ENCODE measurements at places on chromosomes 1 and 21.
A peak's percentile ranks its signal among the peaks of the same experiment; 100 is the strongest.

DNA sequence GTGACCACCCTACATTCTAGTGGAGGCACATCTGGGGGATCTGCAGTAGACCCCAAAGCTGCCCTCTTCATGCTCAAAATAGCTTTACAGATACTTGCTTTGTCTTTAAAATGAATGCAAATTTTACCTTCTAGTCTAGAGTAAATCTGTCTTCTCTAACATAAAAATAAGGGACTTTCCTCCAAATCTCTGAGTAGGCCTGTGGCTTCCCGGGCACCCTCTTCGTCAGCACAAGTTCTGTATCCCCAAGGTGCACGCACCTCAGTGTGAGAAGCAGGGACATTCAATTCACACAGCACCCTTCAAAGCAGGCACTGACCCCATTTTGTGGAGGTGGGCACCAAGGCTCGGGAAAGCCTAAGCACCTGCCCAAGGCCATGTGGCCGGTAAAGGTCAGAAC is 19.0 kb downstream of the MEF2D start:
- DNase-seq = no peak

- DNase-seq = no peak
Observed at GRCh38 chr1:237043846-237044636, 2.1 kb downstream of the RYR2 start.

- no peak for DNase-seq
Observed at GRCh38 chr1:2215909-2216766, 12.0 kb upstream of the SKI start.

- DNase-seq = no peak
Observed at GRCh38 chr1:223837206-223837605, 8.5 kb downstream of the TP53BP2 start.

GRCh38 chr1:201625226-201625761 is 86.4 kb downstream of the NAV1 start:
- no peak for DNase-seq

GRCh38 chr1:206890125-206891060 is 6.8 kb upstream of the IL24 start:
- DNase-seq = no peak

GRCh38 chr1:184811439-184812111 is 56.9 kb upstream of the EDEM3 start:
- DNase-seq = no peak

DNA sequence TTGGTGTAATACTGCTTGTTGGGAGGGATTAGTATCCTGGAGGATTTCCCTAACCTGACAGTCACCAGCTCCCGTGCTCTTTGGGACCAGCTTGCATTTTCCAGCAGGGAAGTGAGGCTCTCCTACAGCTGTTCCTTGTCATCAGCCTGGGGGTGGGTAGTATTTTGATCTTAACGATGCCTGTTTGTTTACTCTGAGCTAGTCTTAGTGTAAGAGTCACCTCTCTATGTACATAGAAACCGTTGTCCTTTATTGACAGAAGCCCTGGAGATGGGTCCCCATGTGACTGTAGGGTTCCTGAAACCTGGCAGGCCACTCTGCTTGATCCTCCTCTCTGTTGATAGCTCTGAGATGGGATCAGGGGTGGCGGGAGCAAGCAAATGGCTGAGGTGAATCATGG is 58.0 kb downstream of the ACP6 start:
- DNase-seq = no peak

GRCh38 chr21:24290151-24290833 is 1317.0 kb downstream of the MRPL39 start:
- no peak for DNase-seq

GRCh38 chr1:157352817-157353408 is 199.4 kb downstream of the FCRL5 start:
- DNase-seq = no peak

DNA sequence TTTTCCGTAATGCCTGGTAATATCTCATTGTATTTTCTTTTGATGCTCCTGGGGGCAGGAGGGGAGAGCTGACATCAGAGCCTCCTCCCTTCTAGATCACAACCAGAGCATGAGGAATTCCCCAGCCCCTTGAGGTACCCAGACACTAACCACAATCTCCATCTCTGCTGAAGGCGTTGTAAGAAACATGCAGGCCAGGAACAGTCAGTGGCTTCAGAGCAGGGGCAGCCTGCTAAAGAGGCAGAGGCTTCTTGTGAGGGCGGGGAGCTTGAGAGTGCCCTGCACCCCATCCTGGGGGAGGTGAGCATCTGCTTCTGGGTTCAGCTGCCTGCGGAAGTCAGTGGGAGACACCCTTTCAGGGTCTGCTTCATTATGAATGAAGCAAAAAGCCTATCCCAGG is 19.0 kb downstream of the MAPKAPK2 start:
- peak; percentile 12 for DNase-seq

- no peak for DNase-seq
Observed at GRCh38 chr1:112711670-112712069, 3.5 kb downstream of the PPM1J start.

GRCh38 chr1:117060441-117061317 is 553 bp downstream of the TTF2 start:
- no peak for DNase-seq

GRCh38 chr1:26351590-26352337 is 2.2 kb downstream of the CRYBG2 start:
- no peak for DNase-seq

- no peak for DNase-seq
Observed at GRCh38 chr21:34141373-34141772, 68.0 kb downstream of the MRPS6 start.

DNA sequence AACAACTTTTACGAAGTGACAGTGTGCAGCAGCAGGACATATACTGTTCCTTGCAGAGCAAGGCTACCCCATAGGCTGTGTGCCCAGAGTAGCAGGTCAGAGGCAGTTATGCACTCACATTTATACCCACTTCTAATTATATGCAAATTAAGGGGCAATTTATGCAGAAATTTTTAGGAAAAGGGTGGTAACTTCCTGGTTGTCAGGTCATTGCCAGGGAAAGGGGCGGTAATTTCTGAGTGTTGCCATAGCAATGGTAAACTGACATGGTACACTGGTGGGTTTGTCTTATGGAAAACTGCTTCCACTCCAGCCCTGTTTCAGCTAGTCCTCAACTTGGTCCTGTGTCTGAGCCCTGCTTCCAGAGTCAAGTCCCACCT is 12.0 kb upstream of the SLAMF1 start:
- DNase-seq = no peak

DNA sequence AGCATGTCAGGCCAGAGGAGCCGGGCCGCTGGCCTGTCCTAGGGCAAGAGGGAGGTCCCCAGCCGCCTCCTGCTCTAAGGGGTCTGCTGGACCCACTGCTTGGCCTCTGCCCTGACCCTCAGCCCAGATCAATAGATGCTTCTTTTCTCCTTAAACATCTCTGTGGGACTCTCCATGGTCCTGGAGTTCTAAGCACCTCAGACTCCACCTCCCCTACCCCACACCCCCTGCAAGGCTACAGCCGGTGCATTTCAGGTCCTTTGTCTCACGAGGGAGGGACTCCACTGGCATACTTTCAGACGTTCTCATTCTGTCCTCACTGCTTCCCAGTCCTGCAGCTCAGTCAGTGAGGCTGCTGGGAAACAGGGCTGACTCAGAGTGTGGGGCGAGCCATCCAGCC is 11.0 kb downstream of the CNTN2 start:
- no peak for DNase-seq

- no peak for DNase-seq
Observed at GRCh38 chr1:90580176-90580575, 136.9 kb downstream of the BARHL2 start.

DNA sequence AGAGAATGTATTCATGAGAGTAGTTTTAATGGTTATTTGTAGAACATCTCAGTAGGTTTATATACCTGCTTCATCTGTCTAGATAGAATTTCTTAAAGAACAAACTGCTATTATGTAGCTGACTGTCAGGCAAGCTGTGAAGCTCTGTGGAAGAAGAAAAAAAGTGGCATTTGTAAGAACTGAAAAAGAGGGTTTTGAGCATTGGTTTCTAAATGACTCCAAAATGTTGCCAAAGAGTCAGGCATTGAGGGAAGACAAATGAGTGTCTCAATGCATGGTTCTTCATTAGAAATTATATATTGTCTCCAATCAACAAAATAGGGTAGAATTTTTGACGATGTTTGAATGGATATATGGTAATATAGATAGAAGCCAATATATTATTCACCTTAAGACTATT is 1276.1 kb downstream of the KCNT2 start:
- no peak for DNase-seq

DNA sequence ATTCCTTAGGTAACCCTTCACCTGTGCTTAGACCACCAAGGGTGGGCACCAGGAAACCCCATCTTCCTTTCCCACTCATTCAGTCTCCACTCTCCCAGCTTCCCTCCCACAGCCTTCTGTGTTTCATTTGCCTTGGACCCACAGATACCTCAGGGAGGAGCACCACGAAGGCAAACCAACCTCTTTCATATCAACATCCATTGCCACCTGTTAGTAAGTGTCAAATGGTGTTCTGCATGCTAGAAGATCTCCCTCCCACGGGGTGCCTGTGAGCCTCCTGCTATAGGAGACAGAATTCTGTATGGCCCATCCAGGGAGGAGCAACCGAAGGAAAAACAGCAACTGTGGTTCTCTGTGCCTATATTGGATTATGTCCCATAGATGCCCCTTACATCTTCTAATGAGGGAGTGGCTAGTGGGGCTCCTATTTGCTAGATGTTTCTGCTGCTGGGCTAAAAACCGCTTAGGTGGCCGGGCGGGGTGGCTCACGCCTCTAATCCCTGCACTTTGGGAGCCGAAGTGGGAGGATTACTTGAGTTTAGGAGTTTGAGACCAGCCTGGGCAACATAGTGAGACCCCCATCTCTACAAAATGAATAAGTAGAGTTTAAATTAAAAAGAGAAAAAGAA is 25.6 kb upstream of the SCCPDH start:
- no peak for DNase-seq

GRCh38 chr1:175422156-175422555 is 229.6 kb upstream of the KIAA0040 start:
- DNase-seq = no peak

- no peak for DNase-seq
Observed at GRCh38 chr1:219565921-219566320, 47.0 kb downstream of the ZC3H11B start.

GRCh38 chr1:104125970-104126369 is 376.3 kb downstream of the AMY1C start:
- DNase-seq = no peak

- no peak for DNase-seq
Observed at GRCh38 chr1:2346691-2347408, 44.5 kb downstream of the MORN1 start.

GRCh38 chr1:100552031-100552430 is 14.1 kb downstream of the GPR88 start:
- DNase-seq = no peak

GRCh38 chr1:21069549-21069948 is 107.1 kb downstream of the EIF4G3 start:
- no peak for DNase-seq

DNA sequence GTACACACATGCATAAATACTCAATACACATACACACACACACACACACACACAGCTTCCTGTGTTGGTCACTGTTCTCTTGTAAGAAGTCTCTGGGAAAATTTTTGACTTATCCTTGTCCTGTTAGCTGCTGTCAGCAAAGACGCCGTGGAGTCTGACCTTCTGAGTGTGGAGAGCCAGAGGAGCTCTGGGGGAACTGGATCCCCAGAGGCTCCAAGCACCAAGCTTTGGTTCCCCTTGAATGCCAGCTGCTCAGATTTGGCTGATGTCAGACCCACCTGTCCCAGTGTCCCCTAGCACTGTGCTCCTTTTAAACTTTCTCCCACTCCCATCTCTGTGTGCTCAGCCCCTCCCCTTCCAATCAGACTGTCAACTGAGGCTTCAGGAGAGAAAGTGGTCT is 319.1 kb downstream of the CAMTA1 start:
- no peak for DNase-seq

- DNase-seq = no peak
Observed at GRCh38 chr1:79976287-79976686, 969.8 kb upstream of the ADGRL4 start.

- no peak for DNase-seq
Observed at GRCh38 chr1:178942285-178943198, 71.7 kb upstream of the ANGPTL1 start.

DNA sequence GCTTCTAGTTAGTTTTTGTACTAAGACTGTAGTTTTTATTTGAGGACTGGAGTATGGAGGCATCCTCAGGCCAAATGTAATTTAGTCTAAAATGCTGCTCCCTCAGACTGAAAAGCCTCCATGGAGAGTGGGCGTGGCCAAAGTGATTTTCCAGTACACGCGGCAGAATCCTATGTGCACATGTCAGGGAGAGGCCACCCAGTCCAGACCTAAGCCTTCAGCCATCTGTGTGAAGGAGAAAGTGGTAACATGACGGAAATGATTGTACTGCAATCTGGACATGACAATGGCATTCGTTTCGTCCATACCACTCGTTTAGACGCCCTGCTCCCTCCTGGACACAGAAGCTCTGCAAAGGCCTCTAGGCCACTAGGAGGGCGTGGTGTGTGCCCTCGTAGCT is 56.2 kb downstream of the PCP4 start:
- DNase-seq = no peak

DNA sequence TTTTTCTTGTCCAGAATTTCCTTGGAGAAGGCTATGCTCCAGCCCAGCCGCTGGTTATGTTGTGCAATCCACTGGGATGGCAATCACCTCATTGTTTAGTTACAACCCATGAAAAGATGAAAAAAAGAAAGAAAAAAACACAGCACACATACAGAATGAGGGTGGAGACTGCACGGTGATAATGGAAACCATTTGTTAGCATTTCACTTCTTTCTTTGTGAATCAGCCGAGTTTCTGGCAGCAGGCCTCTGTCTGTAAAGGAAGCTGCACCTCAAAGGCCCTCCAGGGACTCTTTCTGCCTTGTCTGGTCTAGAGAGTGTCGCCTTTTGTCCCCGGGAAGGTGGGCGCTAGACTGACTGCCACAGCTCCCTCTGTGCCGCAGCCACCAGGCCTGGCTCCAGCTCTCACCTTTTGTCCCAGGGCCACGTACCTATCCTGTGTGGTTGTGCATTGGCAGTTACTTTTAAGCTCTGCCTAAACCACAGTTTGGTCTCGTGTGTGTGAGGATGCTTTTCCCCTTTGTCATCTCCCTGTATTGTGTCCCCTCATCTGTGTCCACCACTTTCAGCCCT is 35.6 kb downstream of the NGF start:
- no peak for DNase-seq

GRCh38 chr1:116458695-116459094 is 85.7 kb downstream of the ATP1A1 start:
- DNase-seq = no peak

DNA sequence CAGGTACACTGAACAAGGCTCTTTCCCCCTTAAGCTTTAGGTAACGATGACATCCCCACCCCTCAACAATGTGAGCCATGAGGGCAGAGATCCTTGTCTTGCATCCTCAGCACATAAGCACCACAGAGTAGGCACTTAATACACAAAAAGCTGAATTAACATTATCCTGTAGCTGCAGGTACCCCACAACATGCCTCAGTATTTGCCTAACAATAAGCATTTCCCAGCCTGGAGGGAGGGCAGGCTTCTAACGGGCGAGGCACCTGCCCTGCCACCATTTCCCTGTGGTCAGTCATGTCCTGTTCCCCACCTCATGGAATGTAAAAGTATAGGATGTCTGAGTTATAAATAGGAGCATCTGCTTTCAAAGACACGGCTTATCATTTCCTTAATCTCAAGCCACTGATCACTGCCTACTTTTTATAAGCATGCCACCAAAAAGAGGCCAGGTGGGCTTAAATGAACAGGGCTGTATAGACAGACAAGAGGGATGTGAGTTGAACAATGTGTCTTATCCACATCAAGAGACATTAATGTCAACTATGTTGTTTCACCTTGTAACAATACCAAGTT is 3.4 kb downstream of the CAPZB start:
- no peak for DNase-seq
